Brain (organoid and tissue), 16 donors: ENCODE measurements at places on chromosomes 5 and 9.

DNA sequence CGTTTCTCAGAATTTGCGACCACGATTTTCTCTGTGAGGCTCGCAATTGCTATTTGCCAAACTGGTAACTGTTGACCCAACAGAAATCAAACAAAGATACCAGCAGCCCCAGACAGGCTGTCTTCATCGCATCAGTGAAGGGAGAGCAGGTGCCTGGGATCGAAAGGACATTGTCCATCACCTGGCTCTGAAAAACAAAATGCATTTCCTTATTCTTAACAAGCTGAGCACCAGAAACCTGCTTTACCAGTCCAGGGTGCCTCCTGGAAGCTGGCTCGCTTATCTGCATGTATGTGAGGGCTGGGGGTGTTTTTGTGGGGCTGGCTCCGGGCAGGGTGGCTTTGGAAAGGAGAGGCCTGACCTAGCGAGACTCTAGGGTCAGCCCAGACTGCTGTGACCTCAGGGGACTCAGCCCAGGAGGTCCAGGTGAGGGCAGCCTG is 24.7 kb downstream of the WWC1 start:
- DNase-seq = no peak

DNA sequence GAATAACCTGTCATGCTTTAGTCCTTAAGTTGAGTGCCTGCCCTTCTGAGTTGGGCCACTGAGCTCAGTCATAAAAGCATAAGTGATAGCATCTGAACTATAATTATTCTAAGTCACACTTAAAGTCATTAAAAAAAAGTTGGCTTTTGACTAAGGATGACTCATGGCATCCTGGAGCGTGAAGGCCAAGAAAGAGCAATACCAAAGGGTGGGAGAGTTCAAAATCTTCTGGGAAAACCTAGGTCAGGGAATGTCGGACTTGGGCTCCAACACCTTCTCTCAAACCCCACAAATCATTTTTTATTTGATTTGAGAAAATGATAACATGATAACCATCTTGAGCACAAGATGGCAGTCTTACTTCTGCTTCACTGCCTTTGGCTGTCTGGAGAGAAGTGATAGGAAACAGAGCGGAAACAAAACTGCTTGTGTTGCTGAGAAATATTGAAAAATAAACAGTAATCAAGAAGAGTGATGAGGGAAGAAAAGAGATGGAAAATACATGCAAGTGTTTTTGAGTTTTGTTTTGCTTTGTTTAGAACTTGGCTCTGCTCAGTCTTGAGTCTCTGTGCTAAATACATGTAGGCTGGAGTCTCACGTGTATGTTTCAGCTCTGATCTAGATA is 16.9 kb upstream of the NTRK2 start:
- peak; percentile 67 for DNase-seq

GRCh38 chr9:88950341-88951154 is 40.7 kb upstream of the S1PR3 start:
- peak; percentile 7 for DNase-seq

- DNase-seq = no peak
Measured at GRCh38 chr5:131323378-131323777, 59.5 kb downstream of the CDC42SE2 start.

DNA sequence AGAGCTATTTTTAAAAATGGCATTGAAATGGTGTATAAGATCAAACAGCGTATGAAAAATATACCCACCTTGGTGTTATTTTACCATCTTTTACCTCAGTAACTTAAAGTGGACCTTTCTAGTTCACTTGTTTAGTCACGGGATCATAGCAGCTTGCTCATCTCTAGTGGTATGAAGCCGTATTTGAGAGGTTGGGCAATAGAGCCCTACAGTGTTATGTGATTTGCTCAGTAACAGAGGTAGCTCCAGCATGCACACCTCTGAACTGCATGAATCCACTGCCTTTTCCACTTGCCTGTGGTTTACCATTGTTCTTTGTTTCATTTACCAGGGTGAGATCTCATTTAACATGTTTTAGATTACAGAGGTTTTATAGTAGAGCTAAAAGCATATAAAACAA is 134.4 kb downstream of the ATG10 start:
- DNase-seq = peak; percentile 41

- DNase-seq = no peak
Measured at GRCh38 chr9:77616191-77616590, 31.9 kb downstream of the GNA14 start.

GRCh38 chr5:4348423-4348822 is 752.8 kb downstream of the IRX1 start:
- peak; percentile 80 for DNase-seq
